ENCODE measurements at places on chromosomes 5 and 9. TPM values are rescaled to one million over a fixed set of nuclear protein-coding genes. Genes with fewer than 3 reads are reported as not detected.

DNA sequence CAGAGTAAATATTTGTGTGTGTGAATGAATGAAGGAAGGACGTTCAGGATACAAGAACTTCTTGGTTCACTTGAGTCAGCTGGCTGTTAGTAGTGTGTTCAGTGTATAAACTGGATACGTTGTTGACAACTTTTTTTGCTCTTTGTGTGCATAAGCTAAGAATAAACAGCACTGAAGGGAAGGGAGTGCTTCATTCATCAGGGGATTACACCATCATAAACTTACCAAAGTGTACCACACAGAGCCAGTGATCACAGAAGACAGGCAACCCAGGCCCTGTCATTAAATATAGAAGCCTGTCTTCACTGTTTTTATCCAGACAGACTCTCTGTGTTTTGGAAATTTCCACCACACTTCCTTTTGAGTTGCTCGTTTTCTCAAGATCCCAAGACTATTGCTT, 55.5 kb upstream of the MEF2C start:
- peaks cover 19% of the 10 kb centered on the region for H3K4me1 ChIP-seq
- no peaks in the 10 kb centered on the region for H3K36me3 ChIP-seq
- no peak overlapping the region for H3K27ac ChIP-seq
- no peak for DNase-seq
- H3K4me3 ChIP-seq = no peak overlapping the region

Gene RBM27
- total RNA-seq = 36.0 TPM

Gene MTMR12
- total RNA-seq = 19.8 TPM

GRCh38 chr9:130421154-130421801, 23.5 kb upstream of the ASS1 start:
- H3K4me1 ChIP-seq = peaks cover 40% of the 10 kb centered on the region
- no peaks in the 10 kb centered on the region for H3K36me3 ChIP-seq

DNA sequence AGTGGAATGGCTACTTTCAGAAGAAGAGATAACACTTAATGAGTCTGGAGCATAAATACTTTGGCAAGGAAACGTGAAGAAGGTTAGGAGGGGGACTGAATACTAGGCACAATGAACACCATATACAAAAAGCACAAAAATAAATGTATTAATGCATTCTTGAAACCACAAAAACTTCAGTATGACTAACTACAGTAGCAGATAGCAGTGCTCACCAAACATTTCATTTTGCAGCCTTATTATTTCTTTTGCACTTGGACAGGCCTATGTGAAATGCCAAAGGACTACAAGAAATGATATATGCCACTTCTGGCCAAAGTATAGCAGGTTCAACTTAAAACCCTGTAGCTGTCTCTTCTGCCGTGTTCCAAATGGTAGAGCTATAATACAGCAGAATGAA, 26.3 kb downstream of the UBQLN1 start:
- no peak overlapping the region for H3K4me3 ChIP-seq
- H3K27me3 ChIP-seq = no peaks in the 10 kb centered on the region
- H3K4me1 ChIP-seq = no peaks in the 10 kb centered on the region
- DNase-seq = no peak
- peaks cover 54% of the 10 kb centered on the region for H3K36me3 ChIP-seq

DNA sequence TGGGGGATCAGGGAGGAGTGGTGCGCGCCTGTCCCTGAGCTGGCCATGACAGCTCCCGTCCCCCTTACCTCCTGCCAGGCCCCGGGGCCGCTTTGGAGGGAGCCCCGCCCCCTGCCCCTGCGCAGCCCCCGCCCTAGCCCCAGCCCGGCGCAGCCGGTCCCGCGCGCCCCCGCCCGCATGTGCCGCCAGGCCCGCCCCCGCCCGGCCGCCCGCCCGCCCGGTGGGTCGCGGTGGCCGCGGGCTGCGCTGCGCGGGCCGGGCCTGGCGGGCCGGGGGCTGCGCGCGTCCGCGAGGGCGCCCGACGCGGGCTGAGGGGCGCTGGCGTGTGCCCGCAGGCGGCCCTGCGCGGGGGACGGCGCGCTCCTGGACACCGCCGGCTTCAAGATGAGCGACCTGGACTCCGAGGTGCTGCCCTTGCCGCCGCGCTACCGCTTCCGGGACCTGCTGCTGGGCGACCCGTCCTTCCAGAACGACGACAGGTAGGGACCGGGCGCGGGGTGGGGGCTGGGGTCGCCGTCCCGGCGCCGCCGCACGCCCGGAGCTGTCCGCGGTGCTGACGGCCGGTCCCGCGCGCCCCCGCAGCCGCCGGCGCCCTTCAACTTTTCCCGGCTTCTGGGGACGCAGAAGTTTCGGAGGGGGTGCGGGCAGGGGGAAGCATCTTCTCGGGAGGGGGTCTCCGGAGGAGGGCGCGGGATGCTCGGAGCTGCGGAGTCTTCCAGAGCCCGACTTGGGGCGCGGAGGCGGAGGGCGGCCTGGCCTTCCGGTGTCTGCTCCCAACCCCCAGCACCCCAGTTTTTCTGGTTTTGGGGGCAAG, 12.5 kb downstream of the KCNT1 start:
- no peaks in the 10 kb centered on the region for H3K36me3 ChIP-seq
- H3K4me1 ChIP-seq = no peaks in the 10 kb centered on the region
- no peak overlapping the region for H3K27ac ChIP-seq
- no peak for DNase-seq
- no peaks in the 10 kb centered on the region for H3K27me3 ChIP-seq

Gene CHSY3
- 1.9 TPM for total RNA-seq

GRCh38 chr5:61348447-61348846, 16.4 kb downstream of the ZSWIM6 start:
- no peak for DNase-seq
- H3K27me3 ChIP-seq = no peaks in the 10 kb centered on the region
- H3K27ac ChIP-seq = no peak overlapping the region
- H3K36me3 ChIP-seq = 0 out of 2 replicates have a peak, but pooled peaks cover 2% of the 10 kb centered on the region
- H3K4me3 ChIP-seq = no peak overlapping the region

- H3K36me3 ChIP-seq = no peaks in the 10 kb centered on the region
- H3K4me1 ChIP-seq = no peaks in the 10 kb centered on the region
- H3K27me3 ChIP-seq = peaks cover under 1% of the 10 kb centered on the region
- H3K4me3 ChIP-seq = no peak within 1 kb of the TSS
These were observed at the start of gene KCNMB1 for GRCh38 chr5:170388818-170389549. Gene KCNMB1 (minus strand): TSS chr5:170389367. CDS start chr5:170385447, 3,920 bp downstream.

Gene CCDC171
- total RNA-seq = 1.9 TPM

DNA sequence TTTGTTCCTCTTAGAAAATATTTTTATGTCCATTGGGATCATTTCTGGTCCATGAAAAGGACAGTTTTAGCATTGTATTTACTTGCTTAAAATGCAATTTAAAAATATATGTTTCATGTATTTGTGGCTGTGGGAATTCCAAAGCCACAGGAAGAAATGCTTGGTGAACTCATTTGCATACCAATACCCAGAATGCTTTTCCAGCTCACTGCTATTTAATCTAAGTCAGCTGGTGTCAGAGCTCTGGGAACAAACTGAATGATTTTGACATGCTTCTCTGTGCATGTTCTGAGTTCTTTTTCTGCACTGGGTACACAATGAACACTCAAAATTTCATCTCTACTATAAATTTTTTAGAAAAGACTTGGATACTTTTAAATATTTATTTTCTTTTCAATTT, 482.8 kb upstream of the ARRDC3 start:
- no peaks in the 10 kb centered on the region for H3K36me3 ChIP-seq
- DNase-seq = no peak
- no peak overlapping the region for H3K4me3 ChIP-seq
- H3K4me1 ChIP-seq = no peaks in the 10 kb centered on the region
- H3K27ac ChIP-seq = no peak overlapping the region

GRCh38 chr9:83140061-83140460, 77.1 kb upstream of the RASEF start:
- no peak overlapping the region for H3K27ac ChIP-seq
- no peak overlapping the region for H3K4me3 ChIP-seq
- no peaks in the 10 kb centered on the region for H3K27me3 ChIP-seq
- H3K4me1 ChIP-seq = peaks cover 5% of the 10 kb centered on the region
